ENCODE measurements at places on chromosomes 6 and 20.

DNA sequence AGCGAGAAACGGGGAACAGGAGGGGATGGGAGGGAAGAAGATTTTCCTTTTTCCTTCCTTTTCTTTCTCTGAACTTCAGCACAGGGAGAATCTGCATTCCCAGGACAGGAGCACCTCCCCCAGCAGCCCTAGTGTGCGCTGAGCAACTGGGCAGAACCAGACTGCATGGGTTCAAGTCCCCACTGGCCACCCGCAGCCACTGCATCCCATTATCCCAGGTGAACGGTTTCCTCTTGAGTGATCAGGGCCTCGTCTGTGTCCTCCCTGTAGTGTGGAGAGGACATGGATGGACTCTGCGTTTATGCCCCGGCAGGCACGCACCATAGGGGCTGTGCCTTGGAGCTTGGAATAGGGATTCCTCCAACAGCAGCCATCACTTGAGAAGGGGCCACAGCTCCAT is 53.0 kb downstream of the ANKRD60 start:
- H3K4me1 ChIP-seq, result peaks cover 13% of the 10 kb centered on the region
- no peaks in the 10 kb centered on the region for H3K36me3 ChIP-seq
- H3K27ac ChIP-seq, result no peak overlapping the region

DNA sequence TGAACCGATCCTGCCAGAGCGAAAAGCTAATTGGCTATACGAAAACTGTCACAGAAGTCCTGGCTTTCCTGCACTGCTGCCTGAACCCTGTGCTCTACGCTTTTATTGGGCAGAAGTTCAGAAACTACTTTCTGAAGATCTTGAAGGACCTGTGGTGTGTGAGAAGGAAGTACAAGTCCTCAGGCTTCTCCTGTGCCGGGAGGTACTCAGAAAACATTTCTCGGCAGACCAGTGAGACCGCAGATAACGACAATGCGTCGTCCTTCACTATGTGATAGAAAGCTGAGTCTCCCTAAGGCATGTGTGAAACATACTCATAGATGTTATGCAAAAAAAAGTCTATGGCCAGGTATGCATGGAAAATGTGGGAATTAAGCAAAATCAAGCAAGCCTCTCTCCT is 14.2 kb downstream of the CCR6 start:
- H3K4me3 ChIP-seq, result no peak overlapping the region
- no peaks in the 10 kb centered on the region for H3K4me1 ChIP-seq
- no peaks in the 10 kb centered on the region for H3K27me3 ChIP-seq
- no peak for DNase-seq
- no peak overlapping the region for H3K27ac ChIP-seq
- no peaks in the 10 kb centered on the region for H3K36me3 ChIP-seq

- DNase-seq, result no peak
- peaks cover 48% of the 10 kb centered on the region for H3K4me1 ChIP-seq
- H3K4me3 ChIP-seq, result no peak overlapping the region
- peak overlapping the region; percentile 88 for H3K27ac ChIP-seq
- no peaks in the 10 kb centered on the region for H3K27me3 ChIP-seq
Measured at GRCh38 chr6:36491378-36491965, 48.7 kb downstream of the KCTD20 start.

DNA sequence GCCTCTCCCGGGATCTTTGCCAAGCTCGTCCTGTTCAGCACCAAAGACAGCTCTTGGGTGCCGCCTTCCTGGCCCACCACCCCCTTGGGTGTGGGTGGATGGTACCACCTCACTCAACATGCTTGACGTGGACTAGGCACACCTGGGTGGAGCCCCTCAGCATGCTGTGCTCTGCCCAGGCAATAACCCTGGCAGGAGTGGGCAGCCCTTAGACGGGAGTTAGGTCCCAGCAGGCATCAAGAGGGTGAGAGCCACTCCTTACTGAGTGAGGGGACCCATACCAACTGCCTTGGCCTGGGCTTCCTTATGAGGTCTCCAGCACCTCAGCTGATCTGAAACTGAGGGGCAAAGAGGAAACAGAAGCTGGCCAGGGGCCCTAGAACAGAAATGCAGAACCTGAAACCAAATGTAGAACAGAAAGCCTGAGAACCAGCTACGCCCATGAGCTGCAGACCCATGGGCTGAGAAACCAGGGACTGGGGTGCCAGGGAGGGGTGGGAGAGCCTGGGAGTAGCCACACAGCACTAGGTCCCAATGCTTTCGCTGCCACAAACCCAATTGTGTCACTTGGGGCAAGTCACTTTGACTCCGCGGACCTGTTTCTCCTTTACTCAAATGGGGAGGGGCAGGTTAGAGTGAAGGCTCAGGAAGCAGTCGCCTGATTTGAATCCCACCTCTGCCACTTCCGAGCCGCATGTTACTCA is 2.0 kb downstream of the FGD2 start:
- DNase-seq, result peak; percentile 88
- peaks cover 64% of the 10 kb centered on the region for H3K4me1 ChIP-seq
- H3K27ac ChIP-seq, result peak overlapping the region; percentile 94
- peaks cover 35% of the 10 kb centered on the region for H3K36me3 ChIP-seq
- no peaks in the 10 kb centered on the region for H3K27me3 ChIP-seq
- peak overlapping the region; percentile 87 for H3K4me3 ChIP-seq

GRCh38 chr6:111959766-111960165 is 86.5 kb upstream of the FYN start:
- peaks cover 29% of the 10 kb centered on the region for H3K4me1 ChIP-seq
- no peak overlapping the region for H3K4me3 ChIP-seq
- no peaks in the 10 kb centered on the region for H3K27me3 ChIP-seq
- no peaks in the 10 kb centered on the region for H3K36me3 ChIP-seq
- peak; percentile 67 for DNase-seq
- H3K27ac ChIP-seq, result peak overlapping the region; percentile 15

DNA sequence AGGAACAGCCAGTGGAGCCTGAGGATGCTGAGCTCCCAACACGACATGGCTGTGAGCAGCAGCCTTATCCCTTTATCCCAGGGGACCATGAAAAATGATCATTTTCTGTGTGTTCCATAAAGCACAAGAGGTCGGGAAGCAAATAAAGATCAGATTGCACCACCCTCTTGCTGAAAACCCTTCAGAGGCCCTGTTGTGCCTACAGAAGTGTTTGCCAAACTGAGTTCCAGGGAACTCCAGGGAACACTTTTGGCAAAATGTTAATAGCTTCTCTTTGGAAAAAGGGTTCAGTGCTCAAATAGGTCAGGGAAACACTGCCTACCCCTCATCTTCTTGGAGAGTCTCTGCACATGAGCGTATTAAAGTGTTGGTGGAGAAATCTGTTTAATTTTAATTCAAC is 24.4 kb downstream of the ARMC2 start:
- no peak for DNase-seq
- peaks cover 16% of the 10 kb centered on the region for H3K36me3 ChIP-seq
- H3K4me1 ChIP-seq, result peaks cover 45% of the 10 kb centered on the region
- H3K4me3 ChIP-seq, result no peak overlapping the region

DNA sequence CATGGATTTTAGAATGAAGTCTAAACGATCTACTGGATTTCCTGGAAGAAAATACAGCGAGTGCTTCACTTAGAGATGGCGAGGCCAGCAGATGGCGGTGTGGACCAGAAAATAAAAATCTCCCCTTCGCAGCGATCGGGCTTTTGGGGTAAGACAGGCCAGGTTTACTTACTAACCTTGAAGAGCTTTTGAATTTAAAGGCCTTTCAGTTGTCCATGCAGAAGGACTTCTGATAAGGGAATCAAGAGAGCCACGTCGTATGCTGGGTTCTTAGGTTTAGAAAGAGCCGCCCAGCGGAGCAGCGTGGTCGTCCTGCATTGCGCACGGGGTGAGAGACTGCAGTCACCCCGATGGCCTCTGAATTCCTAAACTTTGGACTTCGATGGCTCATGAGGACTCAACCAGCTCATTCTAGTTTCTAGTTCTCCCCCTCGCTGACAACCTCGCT is 125.2 kb upstream of the RALGAPA2 start:
- DNase-seq, result peak; percentile 19
- no peak overlapping the region for H3K27ac ChIP-seq
- no peaks in the 10 kb centered on the region for H3K27me3 ChIP-seq
- no peak overlapping the region for H3K4me3 ChIP-seq
- H3K36me3 ChIP-seq, result no peaks in the 10 kb centered on the region

DNA sequence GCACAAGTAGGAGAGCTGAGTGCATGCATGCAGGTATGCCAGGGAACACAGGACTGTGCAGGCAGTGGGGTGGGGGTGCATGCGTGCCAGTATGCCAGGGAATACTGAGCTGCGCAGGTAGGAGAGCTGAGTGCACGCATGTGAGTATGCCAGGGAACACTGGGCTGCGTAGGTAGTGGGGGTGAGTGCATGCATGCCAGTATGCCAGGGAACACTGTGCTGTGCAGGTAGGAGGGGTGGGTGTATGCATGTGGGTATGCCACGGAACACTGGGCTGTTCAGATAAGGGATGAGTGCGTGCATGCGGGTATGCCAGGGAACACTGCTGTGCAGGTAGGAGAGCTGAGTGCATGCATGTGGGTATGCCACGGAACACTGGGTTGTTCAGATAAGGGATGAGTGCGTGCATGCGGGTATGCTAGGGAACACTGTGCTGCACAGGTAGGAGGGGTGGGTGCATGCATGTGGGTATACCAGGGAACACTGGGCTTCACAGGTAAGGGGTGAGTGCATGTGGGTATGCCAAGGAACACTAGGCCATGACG is 77.4 kb downstream of the LRFN2 start:
- no peaks in the 10 kb centered on the region for H3K36me3 ChIP-seq
- H3K27ac ChIP-seq, result no peak overlapping the region
- H3K4me1 ChIP-seq, result peaks cover 38% of the 10 kb centered on the region
- DNase-seq, result no peak

GRCh38 chr20:44070139-44070900 is 116.7 kb downstream of the JPH2 start:
- peaks cover 70% of the 10 kb centered on the region for H3K4me1 ChIP-seq
- H3K27ac ChIP-seq, result peak overlapping the region; percentile 95
- no peaks in the 10 kb centered on the region for H3K27me3 ChIP-seq

DNA sequence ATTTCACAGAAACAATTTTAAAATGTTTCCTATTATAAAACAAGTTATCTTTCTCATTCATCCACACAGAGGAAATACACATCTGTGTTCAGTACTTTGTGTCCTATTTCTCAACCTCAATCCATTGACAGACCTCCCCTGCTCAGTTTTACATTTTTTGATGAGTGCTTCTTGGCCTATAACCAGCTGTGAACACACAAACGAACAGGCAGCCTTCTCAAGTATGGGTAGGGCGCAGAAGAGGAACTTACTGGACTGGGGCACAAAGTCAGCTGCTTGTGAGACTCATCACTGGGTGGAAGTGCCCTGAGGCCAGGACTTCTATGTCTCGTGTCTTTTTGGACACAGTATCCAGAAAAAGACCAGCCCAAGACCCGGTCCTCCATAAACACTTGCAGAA is 2.8 kb downstream of the RPS6KA2 start:
- peaks cover 21% of the 10 kb centered on the region for H3K4me1 ChIP-seq
- H3K4me3 ChIP-seq, result no peak overlapping the region
- DNase-seq, result peak; percentile 55

GRCh38 chr6:149492798-149493343 is 8.1 kb upstream of the ZC3H12D start:
- no peaks in the 10 kb centered on the region for H3K36me3 ChIP-seq
- no peaks in the 10 kb centered on the region for H3K27me3 ChIP-seq

DNA sequence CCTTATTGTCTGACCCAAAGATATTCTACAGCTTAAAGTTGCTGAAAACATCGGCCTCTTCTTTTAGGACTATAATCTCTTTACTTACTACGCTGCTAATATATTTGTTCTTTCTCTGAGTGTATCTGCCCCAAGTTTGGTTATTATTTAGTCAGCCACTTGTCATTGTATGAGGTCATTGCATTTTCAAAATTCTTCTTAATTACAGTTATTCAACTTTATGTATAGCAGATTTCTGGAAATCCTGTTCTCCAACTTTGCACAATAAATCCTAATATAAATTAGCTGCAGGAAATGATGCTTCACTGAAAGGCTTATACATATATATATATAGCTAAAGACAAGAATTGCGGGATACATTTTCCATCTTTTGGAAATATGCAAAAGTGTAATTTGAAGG is 88.5 kb upstream of the HIVEP1 start:
- H3K4me3 ChIP-seq, result no peak overlapping the region
- no peak for DNase-seq
- H3K4me1 ChIP-seq, result no peaks in the 10 kb centered on the region
- H3K36me3 ChIP-seq, result no peaks in the 10 kb centered on the region
